ENCODE measurements at places on chromosomes 6 and 20.

DNA sequence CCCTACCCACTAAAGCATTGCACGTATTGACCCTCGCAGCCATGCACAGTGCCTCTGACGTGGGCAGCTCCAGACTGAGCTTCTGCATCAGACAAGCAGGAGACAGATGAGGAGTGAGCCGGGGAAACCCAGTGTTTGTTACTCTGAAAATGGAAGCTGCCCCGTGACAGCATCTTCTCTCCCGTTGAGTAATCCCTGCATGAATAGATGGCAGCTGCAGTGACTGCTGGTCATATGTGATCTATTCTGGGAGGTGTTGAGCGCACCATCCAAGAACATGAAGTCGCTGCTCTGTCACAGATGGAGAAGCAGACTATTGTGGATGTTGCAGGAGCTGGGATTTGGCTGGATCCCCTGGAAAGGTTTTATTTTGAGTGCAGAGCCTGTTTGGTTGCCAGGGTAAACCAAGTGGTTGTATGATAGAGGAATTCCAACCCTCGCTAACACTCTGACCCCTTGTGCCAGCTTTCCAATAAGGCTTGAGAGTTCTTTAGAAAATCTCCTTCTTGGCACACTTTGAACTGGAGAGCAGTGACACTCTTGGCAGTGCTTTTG, 242.2 kb downstream of the NRN1 start:
- no peak for DNase-seq

DNA sequence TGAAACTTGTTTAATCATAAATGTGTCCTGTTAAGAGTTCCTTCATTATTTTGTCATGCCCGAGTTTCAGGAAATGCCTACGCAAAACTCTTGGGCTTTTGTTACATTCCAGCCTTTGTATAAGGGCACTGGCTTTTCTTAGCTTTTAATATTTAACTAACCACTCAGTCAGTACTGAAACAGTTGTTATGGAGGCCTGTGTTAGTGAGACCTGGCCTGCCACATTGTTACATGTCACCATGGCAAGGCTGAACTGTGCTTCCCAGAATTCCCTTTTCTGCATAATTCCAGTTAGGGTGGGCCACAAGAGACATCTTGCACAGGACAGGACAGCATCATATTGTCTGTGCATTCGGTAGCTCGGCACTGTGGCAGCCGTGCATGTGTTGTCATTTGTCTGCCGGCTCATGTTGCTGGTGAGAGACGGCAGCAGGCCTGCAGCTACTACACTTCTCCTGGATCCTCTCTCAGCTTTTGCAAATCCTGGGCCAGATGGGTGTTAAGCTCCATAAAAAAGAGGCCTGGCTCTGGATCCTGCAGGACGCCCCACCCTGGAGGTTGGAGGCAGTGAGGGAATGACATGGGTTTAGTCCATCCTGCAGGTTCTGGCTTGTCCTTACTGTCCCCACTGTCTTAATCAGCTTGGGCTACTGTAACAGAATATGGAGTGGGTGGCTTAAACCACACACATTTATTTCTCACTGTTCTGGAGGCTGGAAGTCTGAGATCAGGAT, 128.8 kb upstream of the DTNBP1 start:
- no peak for DNase-seq

- no peak for DNase-seq
These were observed 1.3 kb downstream of the ZGPAT start for GRCh38 chr20:63709149-63709527.

GRCh38 chr6:32666420-32667300, at the start of gene HLA-DQB1:
Gene HLA-DQB1, minus strand, starts transcription at chr6:32666657. Its CDS starts 50 bp downstream, at chr6:32666607.
- DNase-seq: peak; percentile 17

GRCh38 chr6:23081701-23082100, 512.3 kb downstream of the HDGFL1 start:
- DNase-seq: no peak

- no peak for DNase-seq
These were observed 34.9 kb downstream of the ANGPT4 start for GRCh38 chr20:881051-881782.

GRCh38 chr6:61203966-61204496, 1082.0 kb downstream of the KHDRBS2 start:
- no peak for DNase-seq

DNA sequence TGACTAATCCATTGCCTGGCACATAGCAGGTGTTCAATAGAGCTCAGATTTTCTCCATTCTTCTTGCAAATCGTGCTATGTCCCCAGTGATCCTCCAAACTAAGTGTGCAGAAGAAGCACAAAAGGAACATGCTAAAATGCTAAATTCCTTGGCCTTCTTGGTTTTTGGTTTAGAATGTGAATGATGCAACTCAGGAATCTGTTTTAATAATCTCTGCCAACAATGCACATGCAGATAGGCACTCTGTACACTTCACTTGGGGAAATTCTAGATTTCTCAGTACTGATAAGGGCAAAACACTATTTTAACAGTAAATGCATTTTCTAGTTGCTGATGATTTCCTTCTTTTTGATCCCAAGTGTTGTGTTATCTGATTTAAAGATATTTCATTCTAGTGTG, 35.2 kb downstream of the SLC22A1 start:
- DNase-seq: no peak

DNA sequence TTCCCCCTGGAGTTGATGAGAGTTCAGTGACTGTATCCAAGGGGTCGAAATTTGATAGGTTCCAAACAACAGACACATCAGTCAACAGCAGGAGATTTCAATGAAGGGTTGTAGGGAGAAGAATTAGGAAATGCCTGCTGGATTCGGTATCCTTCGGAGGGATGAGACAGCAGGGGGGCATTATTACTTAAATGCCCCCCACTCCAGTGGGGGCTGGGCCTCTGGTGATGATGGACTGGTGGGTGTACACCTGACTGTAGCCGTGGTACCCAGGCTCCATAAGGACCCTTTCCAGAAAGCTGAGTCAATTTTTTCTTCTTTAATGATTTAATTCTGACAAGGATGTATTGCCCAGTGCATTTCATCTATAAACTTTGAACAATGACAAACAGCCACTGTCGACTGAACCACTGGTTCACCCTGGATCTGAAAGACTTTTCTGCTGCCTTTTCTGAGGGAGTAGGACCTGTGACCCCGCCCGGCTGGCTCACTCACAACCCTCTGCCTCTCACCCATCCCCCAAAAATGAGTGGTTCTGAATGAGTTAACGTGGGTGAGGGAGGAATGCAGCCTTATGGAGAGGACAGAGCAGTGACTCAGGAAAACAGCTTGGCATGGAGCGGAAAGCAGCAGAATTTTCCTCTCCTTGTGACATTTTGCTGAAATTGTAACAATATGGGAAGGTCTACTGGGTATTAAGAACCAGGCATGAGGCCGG, 41.0 kb downstream of the ZMYND8 start:
- no peak for DNase-seq

DNA sequence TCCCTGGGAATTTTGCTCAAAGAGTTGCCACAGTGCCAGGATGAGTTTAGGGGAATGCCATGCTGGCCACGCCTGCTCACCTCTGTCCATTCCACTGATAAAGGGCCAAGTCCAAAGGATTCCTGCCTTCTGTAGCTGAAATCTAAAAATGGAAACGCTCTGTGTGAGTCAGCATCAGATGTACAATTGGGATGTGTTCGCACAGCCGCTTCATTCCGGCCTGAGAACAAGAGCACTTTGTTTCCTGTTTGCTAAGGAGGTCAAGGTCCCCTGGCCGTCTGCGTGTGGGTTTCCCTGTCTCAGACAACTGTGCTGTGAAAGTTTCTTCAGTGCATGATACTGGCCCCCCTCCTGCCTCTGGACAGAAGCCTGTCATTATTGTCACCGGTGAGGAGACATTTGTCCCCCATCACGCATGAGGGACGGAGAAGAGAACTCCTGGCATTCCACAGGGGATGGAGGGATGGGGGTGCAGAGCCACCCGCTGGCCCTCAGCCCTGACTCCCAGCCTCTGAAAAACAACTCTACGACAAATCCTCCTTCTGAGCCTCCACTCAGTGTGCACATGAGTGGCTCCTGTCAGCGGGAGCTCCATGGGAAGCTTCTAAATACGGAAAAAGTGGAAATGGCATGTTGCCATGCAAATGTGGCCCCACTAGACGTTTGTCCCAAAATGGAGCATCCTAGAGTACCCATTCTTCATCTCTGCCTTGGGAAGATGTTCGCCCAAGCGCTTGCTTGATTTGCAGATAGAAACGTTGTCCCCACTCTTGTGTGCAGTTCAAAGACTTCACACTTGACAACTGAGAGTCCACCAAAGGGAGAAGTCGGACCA, 143.5 kb upstream of the AFDN start:
- DNase-seq: no peak

DNA sequence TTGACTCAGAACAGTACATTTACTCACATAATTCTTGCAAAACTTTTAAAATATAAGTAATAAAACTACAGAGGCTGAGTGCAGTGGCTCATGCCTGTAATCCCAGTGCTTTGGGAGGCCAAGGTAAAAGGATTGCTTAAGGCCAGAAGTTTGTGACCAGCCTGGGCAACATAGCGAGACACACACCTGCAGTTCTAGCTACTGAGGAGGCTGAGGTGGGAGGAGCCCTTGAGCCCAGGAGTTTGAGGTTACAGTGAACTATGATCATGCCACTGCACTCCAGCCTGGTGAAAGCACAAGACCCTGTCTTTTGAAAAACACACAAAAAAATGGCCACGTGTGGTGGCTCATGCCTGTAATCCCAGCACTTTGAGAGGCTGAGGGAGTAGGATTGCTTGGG, 21.8 kb upstream of the MYO6 start:
- DNase-seq: no peak

- no peak for DNase-seq
These were observed 19.5 kb upstream of the BCLAF1 start for GRCh38 chr6:136309171-136309570.

DNA sequence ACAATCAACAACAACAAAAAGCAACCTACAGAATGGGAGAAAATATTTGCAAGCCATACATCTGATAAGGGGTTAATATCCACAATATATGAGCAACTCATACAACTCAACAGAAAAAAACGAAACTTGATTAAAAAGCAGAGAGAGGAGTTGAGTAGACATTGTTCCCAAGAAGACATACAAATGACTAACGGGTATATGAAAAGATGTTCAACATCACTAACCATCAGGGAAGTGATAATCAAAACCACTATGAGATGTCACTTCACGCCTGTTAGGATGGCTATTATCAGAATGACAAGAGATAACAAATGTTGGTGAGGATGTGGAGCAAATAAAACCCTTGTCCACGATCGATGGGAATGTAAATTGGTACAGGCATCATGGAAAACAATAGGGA, 145.9 kb downstream of the NRN1 start:
- DNase-seq: no peak

- no peak for DNase-seq
These were observed 4.2 kb downstream of the NKX2-4 start for GRCh38 chr20:21393166-21393565.

- no peak for DNase-seq
These were observed 182.0 kb downstream of the COL21A1 start for GRCh38 chr6:56065408-56065807.

DNA sequence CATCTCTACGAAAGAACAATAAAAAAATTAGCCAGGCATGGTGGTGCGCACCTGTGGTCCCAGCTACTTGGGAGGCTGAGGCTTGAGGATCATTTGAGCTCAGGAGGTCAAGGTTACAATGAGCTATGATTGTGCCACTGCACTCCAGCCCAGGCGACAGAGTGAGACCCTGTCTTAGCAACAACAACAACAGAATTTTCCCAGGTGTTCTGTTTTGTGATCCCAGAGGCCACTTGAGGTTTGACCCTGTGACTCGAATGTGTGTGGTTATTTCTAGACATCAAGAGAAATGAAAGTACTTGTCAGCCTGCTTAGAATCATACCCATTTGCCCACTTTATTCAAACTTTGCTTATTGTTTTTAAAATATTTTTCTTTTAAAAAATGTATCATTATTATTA, 117.6 kb upstream of the CLDN20 start:
- no peak for DNase-seq

- no peak for DNase-seq
These were observed 51.4 kb downstream of the TXLNB start for GRCh38 chr6:139240161-139241010.

DNA sequence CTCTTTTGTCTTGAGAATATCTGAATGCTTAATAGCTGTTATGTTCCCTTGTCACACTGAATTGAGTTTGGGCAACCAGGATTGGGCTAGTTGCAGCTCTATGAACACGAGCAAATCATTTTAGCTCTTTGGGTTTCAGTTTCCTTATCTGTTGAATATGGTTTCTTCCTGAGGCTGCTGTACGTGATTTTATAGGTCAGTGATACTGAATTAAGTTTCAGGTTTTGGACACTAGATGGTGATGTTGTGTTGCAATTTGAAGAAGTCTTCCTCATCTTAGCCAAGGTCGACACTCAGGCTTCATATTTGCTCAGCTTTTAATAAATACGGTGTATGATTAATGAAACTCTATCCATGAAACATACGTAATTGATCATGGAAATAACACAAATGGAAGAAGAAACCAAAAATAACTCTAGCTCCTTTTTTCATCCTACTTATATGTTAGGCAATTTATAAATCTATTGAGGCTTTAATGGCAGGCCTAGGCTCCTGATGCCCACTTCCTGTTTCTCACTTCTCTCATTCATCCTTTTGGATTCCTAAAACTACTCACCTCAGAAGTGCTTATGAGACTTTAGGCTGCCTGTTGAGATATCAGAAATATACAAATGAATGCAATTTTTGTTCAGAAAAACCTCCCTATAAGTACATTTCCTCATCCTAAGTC, 354.1 kb upstream of the MAP3K7 start:
- DNase-seq: no peak

DNA sequence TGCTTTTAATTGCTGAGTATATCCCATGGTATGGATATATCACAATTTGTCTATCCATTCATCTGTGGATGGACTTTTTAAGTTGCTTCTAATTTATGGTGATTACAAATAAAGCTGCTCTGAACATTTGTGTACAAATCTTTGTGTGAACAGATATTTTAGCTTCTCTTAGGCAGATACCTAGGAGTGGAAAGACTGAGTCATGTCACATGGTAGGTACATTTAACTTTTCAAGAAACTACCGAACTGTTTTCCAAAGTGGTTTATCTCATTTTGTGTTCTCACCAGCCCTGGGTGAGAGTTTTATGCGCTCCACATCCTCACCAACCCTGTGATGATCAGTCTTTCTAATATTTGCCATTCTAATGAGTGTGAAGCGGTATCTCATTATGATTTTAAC, 31.0 kb upstream of the ZNFX1 start:
- DNase-seq: no peak

DNA sequence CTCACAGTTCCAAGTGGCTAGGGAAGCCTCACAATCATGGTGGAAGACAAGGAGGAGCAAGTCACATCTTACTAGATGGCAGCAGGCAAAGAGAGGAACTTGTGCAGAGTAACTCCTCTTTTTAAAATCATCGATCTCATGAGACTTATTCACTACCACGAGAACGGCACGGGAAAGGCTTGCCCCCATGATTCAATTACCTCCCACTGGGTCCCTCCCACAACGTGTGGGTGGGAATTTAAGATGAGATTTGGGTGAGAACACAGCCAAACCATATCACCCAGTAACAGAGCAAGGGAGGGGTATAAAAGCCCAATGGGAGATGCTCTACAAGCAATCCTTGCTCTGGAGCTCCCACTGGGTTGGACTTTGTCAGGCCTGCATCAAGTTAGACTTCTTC, 80.4 kb downstream of the JPH2 start:
- no peak for DNase-seq

Data from activated CD8-positive, alpha-beta memory T cell treated with anti-CD3 and anti-CD28 coated beads for 1 hour (primary cell).